Activated T-cell treated with anti-CD3 and anti-CD28 coated beads, Interleukin-2, amount 50 U/mL, for 1 hour (primary cell): ENCODE measurements at places on chromosomes 4 and X.

DNA sequence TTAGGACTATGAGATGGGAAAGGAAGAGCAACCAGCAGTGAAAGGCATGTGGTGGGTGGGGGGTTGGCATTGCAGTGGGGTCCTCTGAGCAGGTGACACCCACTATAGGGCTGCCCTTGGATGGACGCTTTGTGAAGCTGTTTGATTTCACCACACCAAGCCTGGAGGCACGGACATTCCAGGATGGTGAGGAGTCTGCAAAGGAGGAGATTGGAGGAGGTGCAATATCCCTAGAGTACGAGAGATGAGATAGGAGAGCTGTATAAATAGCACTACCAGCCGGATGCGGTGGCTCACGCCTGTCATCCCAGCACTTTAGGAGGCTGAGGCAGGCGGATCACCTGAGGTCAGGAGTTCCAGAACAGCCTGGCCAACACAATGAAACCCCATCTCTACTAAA, 42.3 kb downstream of the SHOX start:
- DNase-seq = no peak

- no peak for DNase-seq
Observed at GRCh38 chrX:105297041-105297440, 76.5 kb upstream of the TEX13A start.

- no peak for DNase-seq
Observed at GRCh38 chr4:3013839-3014350, 50.5 kb downstream of the GRK4 start.

GRCh38 chr4:89109841-89110540, 1.3 kb upstream of the TIGD2 start:
- no peak for DNase-seq

DNA sequence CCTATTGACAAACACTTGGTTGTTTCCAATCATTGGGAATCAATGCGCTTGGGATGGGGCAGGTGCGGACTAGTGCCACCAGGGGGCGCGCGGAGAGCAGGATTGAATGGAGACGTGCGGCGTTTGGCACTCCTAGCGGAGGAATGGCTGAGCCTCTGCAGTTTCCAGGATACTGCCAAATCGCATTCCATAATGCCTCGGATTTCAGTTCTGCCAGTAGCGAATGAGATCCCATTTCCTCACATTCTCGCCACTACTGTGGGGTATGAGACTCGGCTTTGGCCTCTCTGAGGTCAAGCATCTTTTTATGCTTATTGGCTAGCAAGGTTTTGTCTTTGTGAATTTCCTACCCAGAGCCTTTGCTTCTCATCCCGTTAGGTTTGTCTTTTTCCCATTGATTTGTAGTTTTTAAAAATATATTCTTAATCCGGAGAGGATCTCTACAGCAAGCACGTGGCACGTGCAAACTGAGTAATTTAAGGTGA, 28.7 kb downstream of the CLDN34 start:
- DNase-seq = peak; percentile 82

DNA sequence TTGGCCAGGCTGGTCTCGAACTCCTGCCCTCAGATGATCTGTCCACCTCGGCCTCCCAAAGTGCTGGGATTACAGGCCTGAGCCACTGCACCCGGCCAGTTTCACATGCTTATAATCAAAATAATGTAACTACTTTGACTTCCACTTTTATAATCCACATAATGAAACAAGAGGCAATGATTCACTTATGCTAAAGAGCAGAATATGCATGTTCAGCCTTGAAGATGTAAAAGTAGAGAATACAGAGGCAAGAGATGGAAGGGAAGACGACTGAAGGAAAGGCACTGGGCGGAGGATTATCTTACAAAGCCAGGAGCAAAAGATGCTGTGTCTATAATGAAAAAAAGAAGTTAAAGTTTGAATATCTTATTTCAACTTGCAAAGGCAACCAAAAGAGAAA, 13.3 kb upstream of the ZNF518B start:
- DNase-seq = no peak

- DNase-seq = no peak
Observed at GRCh38 chr4:173218411-173219125, 50.0 kb downstream of the GALNT7 start.

DNA sequence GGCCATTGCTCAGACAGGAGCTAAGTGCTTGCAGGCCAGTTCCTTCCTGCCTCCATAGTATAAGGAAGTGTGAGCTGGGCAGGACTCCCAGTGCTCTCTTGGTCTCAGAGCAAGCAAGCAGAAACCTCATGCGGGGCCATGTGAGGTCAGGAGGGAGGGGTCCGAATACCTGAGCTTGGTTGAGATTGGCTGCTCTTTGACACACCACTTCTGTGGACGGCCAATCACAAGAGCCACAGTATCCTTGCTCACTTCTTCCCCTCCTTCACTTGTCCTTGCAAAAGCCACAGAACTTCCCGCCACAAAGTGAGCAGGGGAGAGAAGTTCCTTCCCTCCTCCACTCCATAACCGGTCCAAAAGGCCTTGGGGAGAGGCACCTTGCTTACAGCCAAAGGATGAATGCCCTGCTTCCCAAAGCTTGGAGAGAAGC, 56.7 kb downstream of the PRPS1 start:
- no peak for DNase-seq

- no peak for DNase-seq
Observed at GRCh38 chr4:127047930-127048329, 584.8 kb upstream of the INTU start.

GRCh38 chr4:3791910-3792542, 25.8 kb downstream of the ADRA2C start:
- no peak for DNase-seq

DNA sequence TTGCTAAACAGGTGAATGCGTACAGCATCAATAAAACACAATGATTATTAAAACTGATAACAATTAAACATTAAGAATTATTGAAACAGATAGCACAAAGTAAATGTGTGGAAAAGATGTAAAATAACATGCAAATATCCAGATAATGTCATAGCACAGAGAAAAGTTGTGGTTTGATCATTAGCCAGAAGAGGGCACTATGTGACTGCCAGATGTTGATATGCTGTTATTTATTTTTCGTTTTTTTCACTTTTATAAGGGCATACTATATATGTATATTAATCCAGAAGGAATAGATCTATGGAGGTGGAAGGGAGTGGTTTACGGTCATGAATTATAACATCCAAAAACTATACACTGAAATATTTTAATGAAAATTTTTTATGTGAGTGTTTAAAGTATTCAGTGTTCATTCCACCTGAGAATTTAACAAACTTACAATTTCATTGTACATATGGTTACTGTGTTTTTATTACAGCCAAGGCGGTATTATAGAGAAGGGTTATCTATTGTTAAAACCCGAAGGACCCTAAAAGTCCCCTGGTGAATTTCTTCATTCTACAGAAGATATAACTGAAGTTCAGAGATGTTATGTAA, 211.9 kb upstream of the UGT8 start:
- no peak for DNase-seq

DNA sequence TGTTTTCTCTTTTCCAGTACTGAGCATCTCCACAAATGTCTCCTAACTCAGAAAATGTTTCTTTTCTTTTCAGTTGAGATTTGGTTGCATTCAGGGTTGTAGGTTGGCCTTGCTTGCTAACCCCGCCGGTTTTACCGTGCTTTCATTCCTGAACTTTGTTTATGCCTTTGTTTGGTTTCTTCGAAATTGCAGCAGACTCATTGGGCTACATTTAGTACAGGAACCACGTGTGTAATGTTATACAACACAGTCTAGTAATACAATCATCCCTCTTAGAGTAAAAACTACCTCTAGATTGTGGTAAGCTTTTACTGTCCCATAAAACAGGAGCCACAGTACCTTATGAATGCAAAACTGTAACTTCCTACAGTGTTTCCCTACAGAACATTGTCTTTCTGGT, 57.9 kb downstream of the CCKAR start:
- DNase-seq = no peak

- no peak for DNase-seq
Observed at GRCh38 chrX:45749375-45749774, 548.7 kb upstream of the DIPK2B start.

- DNase-seq = no peak
Observed at GRCh38 chrX:153407736-153408135, 3.5 kb upstream of the ZFP92 start.

DNA sequence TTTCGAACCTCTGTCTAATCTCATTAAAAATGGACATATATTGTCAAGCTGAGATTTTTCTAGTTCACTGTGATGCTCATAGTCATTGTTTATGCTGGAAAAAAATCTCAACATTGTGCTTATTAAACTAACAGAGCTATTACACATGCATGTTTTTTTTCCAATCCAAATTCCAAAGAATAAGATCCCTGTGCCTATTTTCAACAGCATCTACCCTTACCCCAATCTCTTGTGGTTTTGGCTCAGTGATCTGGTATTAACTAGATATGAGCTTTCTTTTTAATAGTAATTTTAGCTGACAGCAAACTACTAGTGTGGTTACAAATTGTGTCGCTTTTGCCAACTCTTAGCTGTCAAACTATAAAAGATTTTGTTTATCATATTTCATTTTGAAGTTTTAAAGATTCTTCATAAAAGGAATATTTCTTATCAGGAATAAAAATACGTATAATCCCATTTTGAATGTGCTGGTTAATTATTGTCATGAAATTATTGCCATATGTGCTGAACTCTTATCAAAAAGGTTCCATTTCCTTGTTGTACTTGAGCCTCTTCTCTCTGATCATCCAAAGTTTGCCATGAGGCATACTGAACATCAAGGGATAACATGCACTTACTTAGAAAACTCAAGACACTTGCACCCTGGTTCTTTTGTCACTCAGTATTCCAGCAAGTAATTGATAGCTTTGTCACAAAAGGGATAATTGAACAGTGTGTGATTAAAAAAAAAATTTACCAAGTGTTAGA, 241.2 kb downstream of the ARHGAP24 start:
- DNase-seq = no peak

DNA sequence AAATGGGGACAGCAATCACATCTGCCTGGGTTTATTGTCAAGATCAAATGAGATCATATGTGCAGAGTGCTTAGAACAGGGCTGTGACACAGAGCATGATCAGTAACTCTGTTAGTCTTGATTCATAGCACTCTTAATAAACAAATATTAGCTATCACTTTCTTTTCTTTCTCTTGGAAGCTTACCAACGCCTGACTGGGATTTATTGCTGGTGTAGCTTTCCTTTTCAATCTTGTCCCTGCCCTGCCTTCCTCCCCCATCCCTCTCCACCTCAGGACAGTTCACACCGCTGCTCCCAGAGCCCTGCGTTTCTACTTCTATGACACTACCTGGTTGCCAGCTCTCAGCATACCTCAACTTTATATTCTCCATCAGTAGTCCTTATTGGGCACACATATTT, 120.7 kb downstream of the LDB2 start:
- no peak for DNase-seq

- no peak for DNase-seq
Observed at GRCh38 chr4:163540977-163541376, 46.5 kb downstream of the TMA16 start.

GRCh38 chr4:108060164-108060563, 70.5 kb downstream of the HADH start:
- DNase-seq = no peak

- DNase-seq = no peak
Observed at GRCh38 chr4:138255917-138256597, 13.9 kb upstream of the SLC7A11 start.

DNA sequence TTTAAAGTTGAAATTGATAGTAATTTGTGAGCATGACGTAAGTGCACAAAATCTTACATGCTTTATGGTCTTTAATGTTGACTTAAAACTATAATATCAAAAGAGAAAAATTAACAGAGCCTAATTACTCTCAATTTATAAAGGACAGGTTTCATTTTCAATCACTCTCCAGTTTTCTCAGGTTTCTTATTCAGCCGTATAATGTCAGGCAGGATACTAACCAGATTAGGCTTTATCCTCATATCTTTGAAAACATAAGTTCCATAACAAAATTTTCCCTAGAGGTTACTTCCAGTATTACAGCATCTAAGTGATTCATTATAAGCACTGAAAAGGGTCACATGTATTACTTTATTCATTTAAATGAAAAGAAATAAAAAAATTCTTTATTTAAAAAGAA, 492.1 kb downstream of the PACRGL start:
- DNase-seq = no peak

DNA sequence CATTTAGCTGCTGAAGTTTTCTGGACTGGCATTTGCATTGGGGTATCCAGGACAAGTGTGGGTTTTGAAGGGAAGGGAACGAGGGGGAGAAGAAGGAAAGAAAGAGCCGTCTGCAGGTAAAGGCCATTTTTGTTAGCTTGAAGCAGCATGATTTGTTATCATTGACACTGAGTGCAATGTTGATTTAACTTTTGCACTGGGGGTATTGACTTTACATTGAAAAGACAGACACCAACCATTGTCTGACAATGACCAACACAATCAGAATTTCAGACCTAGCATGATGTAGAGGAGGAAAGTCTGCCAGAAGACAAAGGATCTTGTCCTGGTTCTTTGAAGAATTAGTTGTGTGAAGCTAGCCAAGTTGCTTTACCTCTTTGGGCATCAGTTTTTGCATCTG, 39.6 kb upstream of the IGFBP7 start:
- no peak for DNase-seq

DNA sequence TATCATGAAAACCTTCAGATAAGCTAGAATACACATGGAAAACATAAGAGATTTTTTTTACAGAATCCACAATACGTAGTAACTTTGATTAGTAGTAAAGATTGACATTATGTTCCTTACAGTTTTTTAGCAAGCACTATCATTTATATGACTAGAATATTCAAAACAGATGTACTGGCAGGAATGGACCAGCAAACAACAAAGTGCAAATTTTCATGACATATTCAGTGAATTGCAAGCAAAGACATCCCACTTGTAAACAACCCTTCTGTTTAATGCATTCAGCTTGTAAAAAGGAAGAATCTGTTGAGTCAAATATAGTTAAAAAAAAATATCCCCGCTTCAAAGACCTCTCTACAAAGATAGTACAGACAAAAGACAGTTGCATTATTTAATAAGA, 403.7 kb upstream of the TRAM1L1 start:
- DNase-seq = no peak

GRCh38 chr4:146212781-146213180, 1.6 kb upstream of the REELD1 start:
- no peak for DNase-seq

DNA sequence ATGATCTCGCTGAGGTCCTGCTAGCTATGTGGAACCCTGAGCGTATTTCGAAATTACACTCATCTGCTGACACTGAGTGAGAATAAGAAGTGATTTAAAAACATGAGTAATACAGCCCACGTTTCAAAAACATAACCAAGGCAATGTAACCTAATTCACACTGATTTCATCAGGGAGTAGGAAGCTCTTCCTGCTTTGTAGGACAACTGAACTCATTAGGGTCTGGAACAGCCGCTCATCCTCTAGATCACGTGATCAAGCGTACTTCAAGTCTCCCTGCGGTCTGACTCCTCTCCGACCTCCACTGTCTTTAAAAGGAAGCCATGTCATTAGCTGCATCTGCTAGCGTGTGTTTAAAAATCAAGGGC, 138.0 kb downstream of the NSUN7 start:
- no peak for DNase-seq

- DNase-seq = no peak
Observed at GRCh38 chr4:176042195-176042594, 23.4 kb upstream of the WDR17 start.

- DNase-seq = no peak
Observed at GRCh38 chrX:23066588-23067281, 67.0 kb downstream of the DDX53 start.

- DNase-seq = no peak
Observed at GRCh38 chr4:100852326-100852725, 334.5 kb upstream of the EMCN start.
